ENCODE measurements at places on chromosomes 6 and 20.

DNA sequence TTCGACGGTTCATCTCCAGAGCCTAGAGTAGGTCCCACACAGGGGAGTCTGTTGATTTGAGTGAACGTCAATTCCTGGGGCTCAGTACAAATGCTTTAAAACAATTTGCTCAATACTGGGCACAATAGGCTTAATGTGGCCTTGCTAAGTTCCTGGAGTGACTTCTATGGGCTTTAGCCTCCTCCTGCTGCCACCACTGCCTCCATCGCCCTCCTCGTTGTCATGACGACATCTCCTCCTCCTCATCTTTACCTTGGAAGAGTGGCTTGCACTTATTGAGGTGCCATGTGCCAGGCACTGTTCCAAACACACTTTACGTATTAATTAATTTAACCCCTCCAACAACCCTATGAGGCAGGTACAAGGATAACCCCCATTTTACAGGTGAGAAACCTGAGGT, 11.8 kb upstream of the ZMYND8 start:
- no peak for DNase-seq

DNA sequence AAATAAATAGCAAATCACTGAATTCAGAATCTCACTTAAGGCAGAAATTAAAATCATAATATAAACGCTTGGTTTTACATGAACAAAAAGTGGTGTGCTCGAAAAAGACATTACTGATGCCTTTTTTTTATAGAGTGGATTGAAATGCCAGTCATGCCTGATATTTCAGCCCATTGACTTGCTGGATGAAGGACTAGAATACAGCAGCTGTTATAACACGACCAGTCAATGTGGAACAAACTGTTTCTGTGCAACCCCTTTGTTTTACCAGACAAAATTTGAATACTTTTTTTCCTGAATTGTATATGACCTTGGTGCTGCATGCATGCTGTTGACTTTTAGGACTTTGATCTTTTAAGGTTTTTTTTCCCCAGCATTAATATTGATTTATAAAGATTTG, 150.0 kb downstream of the QKI start:
- peak; percentile 24 for DNase-seq

DNA sequence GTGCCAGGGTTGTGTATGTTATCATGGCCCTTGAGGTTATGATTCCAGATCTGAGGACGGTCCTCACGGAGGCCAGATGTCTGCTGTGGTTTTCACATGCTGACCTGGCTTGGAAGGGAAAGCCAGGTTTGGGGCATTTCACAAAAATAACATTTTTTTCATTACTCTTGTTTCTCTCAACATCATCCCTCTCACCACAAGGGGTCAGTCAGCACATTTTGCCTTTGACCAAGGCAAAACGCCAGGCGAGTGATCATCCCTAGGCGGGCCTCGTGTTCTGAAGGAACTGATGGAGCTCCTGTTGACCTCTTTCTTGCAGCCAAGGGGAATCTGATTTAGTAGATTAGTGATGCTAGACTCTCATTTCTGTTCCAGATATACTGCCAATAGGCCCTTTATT, 133.5 kb downstream of the TBC1D7 start:
- no peak for DNase-seq

DNA sequence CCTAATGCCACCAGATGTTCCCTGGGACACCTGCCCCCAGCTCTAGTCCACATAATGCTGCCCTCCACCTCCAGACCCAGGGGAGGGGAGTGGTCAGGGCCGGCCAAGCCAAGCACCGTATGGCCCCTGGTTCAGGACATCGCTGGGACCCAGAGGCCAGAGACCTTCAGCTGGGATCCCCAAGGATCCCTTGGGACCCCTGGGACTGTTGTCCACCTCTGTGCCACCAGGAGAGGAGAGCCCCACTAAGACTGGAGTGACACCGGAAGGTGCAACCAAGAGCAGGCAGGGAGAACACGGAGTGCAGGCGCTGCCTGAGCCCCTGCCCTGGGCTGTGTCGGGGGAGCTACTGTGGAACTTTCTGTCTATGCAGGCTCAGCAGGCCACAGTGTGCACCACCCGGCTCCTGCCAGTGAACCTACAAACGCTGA, 43.6 kb downstream of the CTCFL start:
- DNase-seq, result no peak

GRCh38 chr6:157106487-157106886, 216.8 kb downstream of the TMEM242 start:
- no peak for DNase-seq

DNA sequence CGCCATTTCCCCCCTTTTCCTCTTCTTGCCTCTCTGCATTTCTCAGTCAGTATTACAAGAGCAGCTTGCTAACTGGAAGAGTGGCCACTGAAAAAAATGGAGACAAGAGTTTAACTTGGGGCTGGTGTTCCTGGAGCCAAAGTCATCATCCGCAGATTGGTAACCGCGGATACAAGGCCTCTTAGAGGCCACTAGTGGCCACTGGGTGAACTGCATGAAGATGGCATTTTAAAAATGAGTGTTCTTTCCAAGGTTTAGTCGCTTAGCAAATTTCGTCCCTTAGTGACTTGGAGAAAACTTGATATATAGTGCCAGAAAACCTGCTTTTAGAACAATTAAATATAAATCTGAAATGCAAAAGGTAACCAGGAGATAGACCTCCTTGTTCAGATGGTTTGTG, 4.8 kb downstream of the F13A1 start:
- DNase-seq, result no peak

- no peak for DNase-seq
Observed at GRCh38 chr6:24990236-24990845, 54.6 kb upstream of the RIPOR2 start.

DNA sequence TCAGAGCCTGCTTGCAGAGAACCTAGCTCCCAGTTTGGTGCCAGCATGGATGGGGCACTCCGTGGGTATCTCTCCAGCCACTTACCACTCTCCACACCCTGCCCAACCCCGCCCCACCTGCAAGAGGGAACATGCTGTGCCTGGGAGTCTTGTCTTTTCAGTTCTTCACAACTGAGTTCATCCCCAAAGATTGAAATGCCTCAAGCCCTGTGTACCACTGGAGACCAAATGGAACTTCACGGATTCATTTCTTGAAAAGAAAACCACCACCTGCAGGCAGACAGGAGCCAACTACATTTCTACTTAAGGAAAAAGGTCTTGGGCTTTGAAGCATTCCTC, 50.1 kb downstream of the TRERF1 start:
- DNase-seq, result no peak

GRCh38 chr20:3014662-3015061, 28.8 kb upstream of the GNRH2 start:
- no peak for DNase-seq

DNA sequence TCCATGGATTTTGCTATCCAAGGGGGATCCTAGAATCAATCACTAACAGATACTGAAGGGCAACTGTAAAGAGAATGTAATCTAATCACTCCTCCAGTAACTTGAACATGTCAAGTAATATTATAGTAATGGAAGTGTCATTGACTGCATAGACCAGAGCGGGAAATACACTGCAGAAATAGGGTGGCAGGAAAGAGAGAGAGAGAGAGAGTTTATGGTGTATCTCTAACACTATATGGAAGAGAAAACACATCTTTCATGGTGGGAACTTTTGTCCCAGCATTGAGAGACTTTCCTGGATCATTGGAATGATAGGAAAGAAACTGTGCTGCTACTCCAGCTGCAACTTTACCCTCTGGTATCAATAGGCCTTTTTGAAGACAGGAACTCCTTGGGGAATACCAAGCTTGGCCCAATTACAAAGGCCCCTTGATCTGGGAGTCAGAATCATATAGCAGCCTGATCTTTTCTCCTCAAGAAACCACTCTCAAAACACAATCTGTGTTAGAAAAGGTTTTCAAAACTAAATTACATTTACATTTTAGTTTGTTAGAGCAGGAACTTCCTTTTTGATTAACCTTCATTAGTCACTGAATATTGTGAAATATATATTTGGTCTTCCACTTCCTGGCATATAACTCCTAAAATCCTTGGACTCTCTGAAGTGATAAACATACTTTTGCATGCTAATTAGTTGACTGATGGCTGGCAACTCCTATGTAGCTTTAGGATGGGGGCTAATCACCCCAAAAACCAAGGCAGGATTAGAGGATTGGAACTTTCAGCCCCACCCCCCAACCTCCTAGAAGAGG, 29.5 kb upstream of the RNGTT start:
- no peak for DNase-seq

GRCh38 chr20:19913927-19914614, 103.1 kb upstream of the NAA20 start:
- DNase-seq, result no peak

- no peak for DNase-seq
Observed at GRCh38 chr6:163923658-163924411, 509.3 kb downstream of the QKI start.

DNA sequence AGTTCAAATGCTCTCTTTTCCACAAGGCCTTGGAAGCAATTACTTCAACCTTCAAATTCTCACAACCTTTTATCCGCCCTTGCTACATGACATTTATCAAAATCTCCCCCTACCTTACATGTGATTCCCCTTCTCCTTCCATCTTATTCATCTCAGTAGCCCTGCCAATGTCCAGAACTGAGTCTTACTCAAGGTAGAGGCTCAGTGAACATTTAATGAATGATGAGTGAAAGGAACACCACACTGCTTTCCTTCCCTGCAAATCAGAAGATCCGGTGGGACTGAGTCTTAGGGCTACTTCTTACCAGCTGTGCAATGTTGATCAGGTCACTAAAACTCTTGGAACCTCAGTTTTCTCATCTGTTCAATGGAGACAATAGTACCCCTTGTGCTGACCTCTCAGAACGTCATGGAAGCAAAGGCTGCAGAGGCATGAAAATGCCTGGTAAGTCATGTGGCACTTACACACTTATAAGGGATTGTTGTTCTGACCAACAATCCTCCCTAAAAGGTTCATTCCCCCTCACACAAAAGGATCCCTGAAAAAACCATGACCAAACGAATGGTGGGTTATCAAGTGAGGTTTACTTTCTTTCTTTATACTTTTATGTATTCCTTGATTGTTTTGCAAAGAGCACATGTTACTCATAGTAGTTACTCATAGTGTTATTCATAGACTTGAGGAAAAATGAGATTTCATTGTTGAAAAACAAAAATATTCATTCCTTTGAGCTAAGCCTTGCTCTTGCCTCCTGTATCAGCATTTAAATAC, 6.5 kb downstream of the MDGA1 start:
- DNase-seq, result no peak

DNA sequence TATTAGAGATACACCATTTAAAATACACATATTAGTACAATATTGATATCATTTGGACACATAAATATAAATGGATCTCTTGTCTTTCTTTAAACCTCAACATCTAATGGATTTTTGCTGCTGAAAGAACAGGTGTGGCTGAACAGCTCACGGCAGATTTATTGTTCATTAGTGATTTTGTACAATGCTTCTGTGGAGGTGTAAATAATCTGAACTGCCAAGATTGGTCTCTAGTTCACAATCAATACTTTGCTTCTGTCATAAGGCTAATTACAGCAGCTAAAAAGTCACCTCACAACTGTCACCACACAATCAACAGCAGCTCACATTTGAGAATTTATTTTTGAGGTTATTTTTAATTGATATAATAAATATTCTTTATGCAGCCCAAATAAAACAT, 162.0 kb upstream of the SIM1 start:
- peak; percentile 32 for DNase-seq

- DNase-seq, result no peak
Observed at GRCh38 chr20:52923123-52923937, 48.8 kb upstream of the TSHZ2 start.

Measured in NCI-H1092 treated with DMSO at 0.1 percent for 48 hours (cell line).